ENCODE measurements at places on chromosomes 1 and 21.

GRCh38 chr21:26409735-26410134, 163.4 kb downstream of the CYYR1 start:
- no peak for DNase-seq

DNA sequence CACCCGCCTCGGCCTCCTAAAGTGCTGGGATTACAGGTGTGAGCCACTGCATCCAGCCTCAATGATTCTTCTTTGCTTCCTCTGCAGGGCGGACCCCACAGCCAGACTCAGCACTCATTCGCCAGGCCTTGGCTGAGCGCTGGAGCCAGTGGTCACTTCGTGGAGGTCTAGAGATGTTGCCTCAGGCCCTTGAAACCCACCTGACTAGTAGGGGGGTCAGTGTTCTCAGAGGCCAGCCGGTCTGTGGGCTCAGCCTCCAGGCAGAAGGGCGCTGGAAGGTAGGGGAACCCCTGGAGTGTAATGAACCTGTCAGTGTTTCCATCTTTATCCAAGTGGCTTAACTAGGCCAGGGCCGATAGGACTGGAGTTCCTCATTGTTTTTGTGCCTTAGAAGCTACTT, 2.7 kb downstream of the PPOX start:
- DNase-seq, result no peak

DNA sequence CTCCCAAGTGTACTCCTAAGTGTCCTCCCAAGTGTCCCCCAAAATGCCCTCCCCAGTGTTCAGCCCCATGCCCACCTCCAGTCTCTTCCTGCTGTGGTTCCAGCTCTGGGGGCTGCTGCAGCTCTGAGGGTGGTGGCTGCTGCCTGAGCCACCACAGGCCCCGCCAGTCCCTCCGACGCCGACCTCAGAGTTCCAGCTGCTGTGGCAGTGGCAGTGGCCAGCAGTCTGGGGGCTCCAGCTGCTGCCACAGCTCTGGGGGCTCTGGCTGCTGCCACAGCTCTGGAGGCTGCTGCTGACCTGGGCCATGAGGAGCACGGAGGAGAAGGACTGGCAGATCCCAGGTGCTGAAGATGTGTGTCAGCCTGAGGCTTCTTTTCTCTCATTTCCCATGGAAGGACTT, 993 bp downstream of the LCE5A start:
- DNase-seq, result no peak

- DNase-seq, result no peak
These were observed 90.5 kb upstream of the TLR5 start for GRCh38 chr1:223233410-223234169.

- no peak for DNase-seq
These were observed 617.1 kb upstream of the PTBP2 start for GRCh38 chr1:96104506-96104905.

DNA sequence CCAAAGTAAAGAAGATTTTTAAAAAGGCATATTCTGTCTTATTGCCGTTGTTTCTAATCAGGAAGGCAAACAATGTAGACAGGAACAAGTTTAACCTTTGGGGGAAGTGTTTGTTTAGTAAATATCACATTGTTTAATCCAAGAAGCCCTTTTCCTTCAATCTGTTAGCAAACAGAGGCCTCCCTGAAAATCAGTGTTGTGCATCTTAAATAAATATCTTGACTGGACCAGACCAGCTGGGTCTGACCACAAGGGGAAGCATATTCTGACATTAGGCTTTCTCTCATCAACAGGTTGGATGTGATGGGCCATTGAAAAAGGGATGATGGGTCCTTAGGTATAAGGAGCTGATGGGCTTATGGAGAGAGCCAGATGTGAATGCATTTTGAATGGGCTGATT, 81.8 kb upstream of the SGIP1 start:
- no peak for DNase-seq

- no peak for DNase-seq
These were observed 171.9 kb upstream of the NR5A2 start for GRCh38 chr1:199855580-199855979.

DNA sequence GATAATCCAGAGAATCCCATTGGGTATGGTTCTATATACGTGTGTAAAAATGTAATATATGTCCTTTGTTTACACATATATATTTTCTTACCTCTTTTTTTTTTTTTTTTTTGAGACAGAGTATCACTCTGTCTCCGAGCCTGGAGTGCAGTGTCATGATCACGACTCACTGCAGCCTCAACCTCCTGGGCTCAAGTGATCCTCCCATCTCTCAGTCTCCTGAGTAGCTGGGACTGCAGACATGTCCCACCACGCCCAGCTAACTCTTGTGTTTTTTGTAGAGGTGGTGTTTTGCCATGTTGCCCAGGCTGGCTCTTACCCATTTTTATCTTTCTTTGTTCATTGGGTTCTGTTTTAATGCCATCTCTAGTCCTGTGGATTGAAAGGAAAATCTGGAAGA, 59.5 kb downstream of the ZBTB17 start:
- no peak for DNase-seq

GRCh38 chr21:43634618-43635017, 24.7 kb downstream of the HSF2BP start:
- no peak for DNase-seq

- no peak for DNase-seq
These were observed 539.4 kb downstream of the KIF26B start for GRCh38 chr1:245693941-245694752.

DNA sequence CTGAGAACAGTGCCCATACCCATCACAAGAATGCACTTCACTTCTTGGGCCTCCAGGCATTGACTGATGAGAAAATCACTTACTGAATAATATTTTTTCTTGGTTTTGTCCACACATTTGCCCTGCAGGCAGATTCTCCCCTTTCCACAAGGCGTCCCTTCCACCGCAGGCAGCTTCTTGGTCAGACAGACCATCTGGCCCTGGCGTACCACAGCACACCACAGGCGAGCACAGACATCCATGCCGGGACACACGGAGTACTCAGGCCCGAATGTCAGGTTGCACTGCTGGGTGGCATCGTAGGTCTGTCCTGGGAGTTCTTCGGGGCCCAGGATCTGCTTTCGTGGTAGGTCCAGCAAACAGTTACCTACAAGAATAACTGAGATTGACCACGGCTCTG, 32.5 kb downstream of the ADAMTS5 start:
- no peak for DNase-seq

DNA sequence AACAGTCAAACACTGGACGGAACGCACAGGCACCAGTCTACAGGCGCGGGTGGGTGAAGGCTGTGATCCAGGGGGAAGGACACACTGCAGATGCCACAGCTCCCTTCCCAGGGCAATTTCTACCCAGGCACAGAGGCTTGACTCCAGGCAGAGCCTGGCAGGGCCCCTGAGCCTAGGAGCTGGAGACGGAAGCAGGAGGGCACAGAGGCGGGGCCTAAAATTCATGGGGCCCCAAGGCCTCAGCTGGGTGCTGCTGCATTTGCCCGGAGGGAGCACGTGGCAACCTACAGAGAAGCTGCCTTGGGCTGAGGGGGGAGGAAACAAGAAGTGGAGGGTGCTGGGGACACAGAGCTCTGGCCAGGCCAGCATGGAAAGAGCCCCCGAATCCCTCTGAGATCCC, 41.2 kb downstream of the UBE2G2 start:
- DNase-seq, result no peak

- no peak for DNase-seq
These were observed 31.7 kb downstream of the RASSF5 start for GRCh38 chr1:206538901-206539640.
